ENCODE measurements at places on chromosomes 3 and 15.

GRCh38 chr3:32303977-32304881 lies 65.7 kb downstream of the CMTM8 start:
- no peak for DNase-seq

GRCh38 chr15:87604857-87605446 lies 651.6 kb downstream of the NTRK3 start:
- no peak for DNase-seq

- DNase-seq = no peak
These were observed 15.0 kb downstream of the INTS14 start for GRCh38 chr15:65595960-65596359.

GRCh38 chr3:57952208-57952631 lies 56.0 kb upstream of the FLNB start:
- DNase-seq = no peak

- no peak for DNase-seq
These were observed 24.0 kb upstream of the TRH start for GRCh38 chr3:129950318-129951046.

DNA sequence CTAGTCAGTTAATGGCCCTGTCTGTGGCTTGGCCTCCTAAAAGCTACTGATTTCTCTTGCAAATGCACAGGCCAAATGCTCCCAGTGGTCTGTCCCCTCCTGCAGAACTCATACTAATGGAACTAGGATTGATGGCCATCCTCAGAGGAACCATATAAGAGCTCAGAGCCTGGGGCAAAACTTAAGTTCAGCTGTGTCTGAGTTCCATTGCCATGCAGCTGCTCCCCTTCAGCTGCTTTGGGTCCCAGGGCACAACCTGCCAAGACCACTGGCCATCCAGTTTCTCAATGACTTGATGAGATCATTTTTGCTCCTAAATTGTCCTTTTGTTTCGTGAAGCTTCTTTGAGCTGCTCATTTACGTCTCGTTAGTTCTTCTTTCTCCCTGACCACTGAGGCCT lies 529.5 kb upstream of the TBL1XR1 start:
- no peak for DNase-seq

DNA sequence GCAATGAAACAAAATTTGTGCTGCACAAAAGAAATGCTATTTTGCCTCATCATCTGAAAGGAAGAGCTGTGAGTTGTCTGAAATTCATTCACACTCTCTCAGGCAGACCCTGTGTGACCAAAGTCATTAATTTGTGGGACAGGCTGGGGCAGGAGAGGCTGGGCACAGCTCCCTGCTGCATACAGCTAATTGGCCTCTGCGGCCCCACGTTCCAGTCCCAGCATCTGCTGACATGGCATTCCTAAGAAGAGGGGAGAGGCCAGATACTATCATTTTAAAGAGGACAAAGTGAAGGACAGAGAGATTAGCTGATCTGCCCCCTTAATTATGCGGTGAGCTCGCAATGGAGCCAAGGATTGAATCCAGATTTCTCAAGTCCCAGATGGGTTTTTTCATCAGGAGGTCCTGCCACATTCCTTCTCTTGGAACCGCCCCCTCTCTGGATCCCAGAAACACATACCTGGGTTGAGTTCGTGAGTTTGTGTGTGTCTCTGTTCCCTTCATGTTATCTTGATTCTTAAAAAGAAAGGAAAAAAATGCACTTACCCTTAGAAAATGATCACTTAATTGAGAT lies 25.1 kb downstream of the POLR2M start:
- no peak for DNase-seq

GRCh38 chr15:85353516-85353915 lies 26.9 kb upstream of the AKAP13 start:
- DNase-seq = no peak

- no peak for DNase-seq
These were observed 55.6 kb upstream of the FLNB start for GRCh38 chr3:57952651-57953050.

DNA sequence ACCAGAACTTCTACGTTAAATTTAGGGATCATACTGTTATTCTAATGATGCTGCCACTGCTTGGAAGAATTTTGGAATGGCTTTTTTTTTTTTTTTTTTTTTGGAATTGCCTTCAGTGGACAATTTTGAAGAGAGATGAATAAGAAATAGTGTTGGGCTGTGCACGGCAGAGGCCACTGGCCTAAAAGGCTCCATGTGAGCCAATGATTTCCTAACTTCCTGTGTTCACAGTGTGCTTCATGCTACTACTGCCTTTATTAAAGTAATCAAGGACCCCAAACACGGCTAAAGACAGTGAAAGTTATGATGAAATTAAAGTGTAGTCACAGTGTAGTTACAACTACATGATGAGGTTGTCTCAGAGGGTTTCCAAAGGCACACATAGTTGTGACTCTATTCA lies 100.8 kb upstream of the TNFAIP8L3 start:
- DNase-seq = no peak

GRCh38 chr15:59039225-59039624 lies 51.8 kb downstream of the RNF111 start:
- DNase-seq = no peak

- no peak for DNase-seq
These were observed 141.4 kb downstream of the TGFBR2 start for GRCh38 chr3:30747771-30748281.

All from stimulated activated CD8-positive, alpha-beta memory T cell treated with anti-CD3 and anti-CD28 coated beads, Interleukin-12 subunit alpha, Interleukin-12 subunit beta, amount 100 ng/mL, for 1 hour (primary cell).